Thoracic aorta (tissue), 2 donors: ENCODE measurements at places on chromosomes 2 and 18.

- H3K27ac ChIP-seq, result peak overlapping the region; percentile 59
- peak overlapping the region; percentile 43 for H3K4me3 ChIP-seq
- H3K27me3 ChIP-seq, result no peaks in the 10 kb centered on the region
- H3K36me3 ChIP-seq, result no peaks in the 10 kb centered on the region
These were observed 31.0 kb upstream of the NFE2L2 start for GRCh38 chr2:177295484-177295883.

DNA sequence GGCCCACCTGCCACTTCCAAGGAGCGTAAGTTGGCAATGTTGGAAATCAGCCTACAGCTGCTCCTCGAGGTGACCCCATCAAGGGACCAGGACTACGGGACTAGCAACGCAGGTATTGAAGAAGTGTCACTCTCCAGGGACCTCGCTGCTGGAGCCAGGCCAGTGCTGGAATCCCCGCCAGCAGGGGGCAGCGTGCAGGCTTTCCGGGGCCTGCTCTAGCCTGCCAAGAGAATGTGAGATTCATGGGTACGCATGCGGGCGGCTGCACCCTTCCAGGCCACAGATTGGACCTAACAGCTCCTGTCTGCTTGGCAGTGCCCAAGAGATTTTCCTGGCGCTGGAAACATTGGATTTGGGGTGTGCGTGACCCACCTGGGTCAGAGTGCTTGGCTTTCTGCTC lies 182.8 kb upstream of the RAB12 start:
- DNase-seq, result no peak
- no peak overlapping the region for H3K4me3 ChIP-seq
- no peaks in the 10 kb centered on the region for H3K27me3 ChIP-seq
- no peaks in the 10 kb centered on the region for H3K36me3 ChIP-seq

DNA sequence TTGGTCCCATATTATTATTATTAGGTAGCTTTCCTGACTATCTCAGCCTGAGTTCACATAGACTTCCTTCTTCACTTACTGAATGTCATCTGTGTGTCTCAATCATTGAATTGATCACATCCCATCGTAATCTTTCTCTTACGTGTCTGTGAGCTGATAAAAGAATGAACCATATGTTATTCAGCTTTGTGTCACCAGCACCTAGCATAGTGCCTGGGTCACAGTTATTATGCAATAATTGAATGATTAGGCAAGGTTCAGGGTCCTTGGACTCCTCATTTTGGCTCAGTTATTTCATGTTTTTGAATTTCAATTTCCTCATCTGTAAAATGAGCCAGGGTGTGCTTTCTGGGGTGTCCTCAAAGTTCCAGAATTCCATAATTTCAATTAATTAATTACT lies 107.2 kb downstream of the ZEB2 start:
- H3K36me3 ChIP-seq, result peaks cover 3% of the 10 kb centered on the region
- no peak overlapping the region for H3K4me3 ChIP-seq
- H3K27me3 ChIP-seq, result no peaks in the 10 kb centered on the region
- no peak for DNase-seq

DNA sequence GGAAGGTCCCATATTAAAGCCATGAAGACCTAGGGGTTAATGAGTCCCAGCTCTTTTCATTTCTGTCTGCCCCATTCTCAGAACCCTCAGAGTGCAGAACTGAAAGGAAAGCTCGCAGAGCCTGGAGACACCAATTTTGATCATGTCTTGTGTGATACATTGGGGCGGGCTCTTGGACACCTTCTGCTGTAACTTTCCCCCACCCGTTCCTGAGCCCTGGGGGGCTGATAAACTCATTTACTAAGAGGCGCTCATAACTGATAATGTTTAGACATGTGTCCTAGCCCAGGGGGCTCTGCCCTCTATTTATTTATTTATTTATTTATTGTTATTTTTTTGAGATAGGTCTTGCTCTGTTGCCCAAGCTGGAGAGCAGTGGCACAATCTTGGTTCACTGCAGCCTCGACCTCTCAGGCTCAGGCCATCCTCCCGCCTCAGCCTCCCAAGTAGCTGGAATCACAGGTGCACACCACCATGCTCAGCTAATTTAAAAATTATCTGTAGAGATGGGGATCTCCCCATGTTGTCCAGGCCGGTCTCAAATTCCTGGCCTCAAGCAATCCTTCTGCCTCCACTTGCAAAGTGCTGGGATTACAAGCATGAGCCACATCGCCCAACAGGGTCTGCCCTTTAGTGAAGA lies 72.4 kb upstream of the HAAO start:
- peak overlapping the region; percentile 84 for H3K27ac ChIP-seq
- no peaks in the 10 kb centered on the region for H3K27me3 ChIP-seq
- no peak for DNase-seq
- H3K4me3 ChIP-seq, result no peak overlapping the region
- H3K4me1 ChIP-seq, result peaks cover 19% of the 10 kb centered on the region
- H3K36me3 ChIP-seq, result no peaks in the 10 kb centered on the region

DNA sequence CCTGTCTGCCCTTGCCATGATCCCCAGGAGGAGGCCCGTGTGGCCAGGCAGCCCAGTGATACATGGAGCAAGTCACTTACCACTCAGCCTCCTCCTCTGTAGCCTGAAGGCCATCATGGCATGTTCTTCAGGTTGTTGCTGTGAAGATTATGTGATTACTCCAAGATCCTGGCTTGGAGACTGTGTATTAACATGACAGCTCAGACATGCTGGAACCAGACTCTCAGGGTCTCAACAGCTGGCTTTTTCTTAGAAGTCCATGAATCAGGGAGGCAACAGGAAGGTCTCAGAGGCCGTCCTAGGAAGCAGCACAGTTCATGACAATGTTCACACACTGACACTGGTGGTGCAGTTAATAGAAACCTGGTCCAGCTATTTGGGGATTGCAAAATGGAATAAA lies 158.6 kb upstream of the TWIST2 start:
- DNase-seq, result no peak
- H3K4me1 ChIP-seq, result peaks cover 8% of the 10 kb centered on the region
- no peaks in the 10 kb centered on the region for H3K36me3 ChIP-seq
- no peaks in the 10 kb centered on the region for H3K27me3 ChIP-seq

- H3K4me3 ChIP-seq, result no peak overlapping the region
- peaks cover 2% of the 10 kb centered on the region for H3K4me1 ChIP-seq
- peaks cover 13% of the 10 kb centered on the region for H3K36me3 ChIP-seq
- H3K27me3 ChIP-seq, result no peaks in the 10 kb centered on the region
- DNase-seq, result peak; percentile 52
These were observed 54.0 kb upstream of the STRN start for GRCh38 chr2:37020212-37020886.

- H3K4me1 ChIP-seq, result peaks cover 3% of the 10 kb centered on the region
- no peak overlapping the region for H3K4me3 ChIP-seq
- H3K27me3 ChIP-seq, result no peaks in the 10 kb centered on the region
- DNase-seq, result no peak
- H3K36me3 ChIP-seq, result no peaks in the 10 kb centered on the region
- H3K27ac ChIP-seq, result peak overlapping the region; percentile 93
These were observed 2.3 kb upstream of the ACTG2 start for GRCh38 chr2:73890301-73891092.

GRCh38 chr2:30393510-30393909 lies 53.5 kb upstream of the LCLAT1 start:
- no peaks in the 10 kb centered on the region for H3K27me3 ChIP-seq
- H3K4me1 ChIP-seq, result peaks cover 4% of the 10 kb centered on the region
- DNase-seq, result no peak
- no peaks in the 10 kb centered on the region for H3K36me3 ChIP-seq
- H3K27ac ChIP-seq, result no peak overlapping the region

DNA sequence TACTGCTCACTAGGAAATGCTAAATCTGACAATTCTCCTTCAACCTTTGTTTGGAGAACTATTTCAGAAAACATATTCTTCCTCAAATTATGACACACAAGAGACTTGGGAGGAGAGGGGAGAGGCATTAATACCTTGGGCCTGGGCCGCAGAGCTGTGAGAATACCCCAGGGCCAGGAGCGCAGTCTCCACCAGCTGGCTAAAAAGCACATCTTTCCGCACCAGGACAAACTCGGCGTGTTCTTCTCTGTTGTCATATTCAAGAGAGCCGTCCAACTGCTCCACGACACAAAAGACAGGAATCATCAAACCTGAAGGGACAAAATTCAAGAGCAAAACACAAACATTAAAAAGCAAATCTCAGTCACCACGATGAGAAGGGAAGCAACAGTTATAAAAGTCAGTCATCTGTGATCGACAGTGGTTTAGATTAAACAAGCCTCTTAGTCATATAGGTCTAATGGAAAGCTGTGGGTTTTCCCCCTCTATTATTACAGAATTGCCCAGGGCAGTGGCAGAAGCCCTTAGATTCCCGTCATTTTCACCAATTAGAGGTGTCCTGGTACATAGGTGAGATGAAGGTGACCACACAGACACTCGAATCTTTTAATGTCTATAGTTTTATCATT lies 24.4 kb downstream of the SATB2 start:
- DNase-seq, result no peak
- no peaks in the 10 kb centered on the region for H3K36me3 ChIP-seq
- H3K4me3 ChIP-seq, result no peak overlapping the region
- H3K4me1 ChIP-seq, result no peaks in the 10 kb centered on the region

DNA sequence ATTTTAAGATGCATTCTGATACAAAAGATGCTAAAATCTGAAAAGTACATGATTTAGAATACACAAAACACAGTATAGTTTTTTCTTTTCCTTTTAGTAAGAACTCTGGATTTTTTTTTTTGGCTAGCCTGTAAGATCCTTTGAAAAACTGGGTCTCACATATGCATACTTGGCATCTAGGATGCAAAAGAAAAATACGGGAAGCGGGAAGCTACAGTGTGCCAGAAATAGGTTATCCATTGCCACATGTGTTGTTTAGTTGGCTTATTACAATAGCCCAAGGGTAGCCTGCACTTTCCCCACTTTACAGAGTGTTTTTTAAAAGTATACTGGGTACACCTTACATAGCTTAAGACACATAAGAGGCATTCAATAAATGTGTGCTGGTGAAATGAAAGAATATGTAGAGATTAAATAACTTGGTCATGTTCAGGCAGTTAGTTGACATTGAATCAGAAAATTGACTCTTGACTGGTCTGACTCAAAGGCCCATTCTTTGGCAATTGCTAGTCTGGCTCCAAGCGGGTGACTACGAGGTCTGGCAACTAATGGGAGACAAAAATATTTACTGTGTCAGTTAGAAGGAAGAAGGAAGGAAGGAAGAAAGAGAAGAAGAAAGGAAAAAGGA lies 286.8 kb upstream of the TRIB2 start:
- H3K27me3 ChIP-seq, result no peaks in the 10 kb centered on the region
- no peaks in the 10 kb centered on the region for H3K36me3 ChIP-seq
- peaks cover 28% of the 10 kb centered on the region for H3K4me1 ChIP-seq
- no peak for DNase-seq
- no peak overlapping the region for H3K4me3 ChIP-seq
